Epithelial cell of proximal tubule (primary cell): ENCODE measurements at places on chromosomes 5 and 9. TPM values are rescaled to one million over a fixed set of nuclear protein-coding genes. Genes with fewer than 3 reads are reported as not detected.

GRCh38 chr9:109512170-109512756 lies 14.2 kb upstream of the PTPN3 start:
- DNase-seq = no peak

- DNase-seq = no peak
Observed at GRCh38 chr9:134678666-134679443, 37.3 kb downstream of the COL5A1 start.

GRCh38 chr5:158174918-158175851 lies 316.2 kb upstream of the CLINT1 start:
- no peak for DNase-seq

Gene OR1L1
- total RNA-seq = not detected in 2 replicates

Gene PCDHA4
- total RNA-seq = 1.6 TPM in 1 of 2 replicates, not detected in the other

Gene CKMT2
- not detected in 2 replicates for total RNA-seq

GRCh38 chr9:126945682-126946081 lies 31.1 kb downstream of the RALGPS1 start:
- DNase-seq = no peak

Gene CTXN3
- total RNA-seq = not detected in 2 replicates

Gene TOMM5
- total RNA-seq = 159 and 261 TPM in 2 replicates

Gene GPR151
- not detected in 2 replicates for total RNA-seq

DNA sequence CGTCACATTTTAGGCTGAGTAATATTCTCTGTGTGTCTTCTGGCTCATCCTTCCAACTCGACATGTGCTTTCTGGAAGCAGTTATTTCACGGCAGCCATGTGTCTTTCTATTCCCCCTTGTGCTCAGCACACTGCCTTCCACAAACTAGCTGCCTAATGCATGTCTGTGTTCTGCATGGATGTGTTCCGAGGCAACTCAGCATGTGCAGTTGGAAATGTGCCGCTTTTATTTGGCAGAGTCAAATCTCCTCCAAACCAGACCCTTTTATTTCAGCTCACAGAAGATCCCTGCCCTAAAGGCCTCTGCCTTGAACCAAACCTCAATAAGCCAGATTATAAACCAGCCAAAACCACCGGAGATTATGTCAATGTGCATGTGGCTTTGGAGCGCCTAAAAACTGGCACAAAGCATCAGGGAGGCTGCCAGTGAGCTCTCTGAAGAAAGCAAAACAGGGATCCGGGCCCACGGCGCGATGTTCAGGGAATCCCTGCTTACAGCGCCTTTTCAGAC lies 360.2 kb downstream of the DEPDC1B start:
- no peak for DNase-seq

Gene PLEKHG4B
- total RNA-seq = 3.5 and 4.3 TPM in 2 replicates

DNA sequence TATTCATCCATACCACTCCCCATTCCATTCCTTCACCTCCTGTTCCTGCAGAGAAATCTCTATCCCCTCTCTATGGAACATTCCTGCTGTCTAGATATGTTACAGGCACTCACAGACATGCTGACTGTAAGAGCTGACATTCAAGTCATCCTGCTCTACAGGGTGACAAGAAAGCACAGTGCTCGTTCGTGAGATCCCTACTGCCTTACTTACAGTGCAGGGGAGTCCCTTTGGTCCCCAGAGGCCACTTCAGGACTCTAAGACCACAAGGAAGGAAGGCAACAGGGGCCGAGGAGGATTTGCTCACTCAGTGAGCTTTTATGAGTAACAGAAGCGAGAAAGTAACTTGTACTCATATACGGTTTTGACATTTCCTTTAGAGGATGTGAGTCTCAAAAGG lies 110.5 kb downstream of the GAS1 start:
- no peak for DNase-seq

Gene LPAR1
- total RNA-seq = 8.5 and 13.0 TPM in 2 replicates

Gene SUSD1
- 17.4 and 37.4 TPM in 2 replicates for total RNA-seq

Gene PCDH1
- 9.6 and 17.4 TPM in 2 replicates for total RNA-seq

Gene LCP2
- total RNA-seq = not detected in 2 replicates
